ENCODE measurements at places on chromosomes 16 and 17. TPM values are rescaled to one million over a fixed set of nuclear protein-coding genes. Genes with fewer than 3 reads are reported as not detected.
A peak's percentile ranks its signal among the peaks of the same experiment; 100 is the strongest.

GRCh38 chr17:28702026-28702751 is 9.5 kb downstream of the PROCA1 start:
- DNase-seq, result no peak

DNA sequence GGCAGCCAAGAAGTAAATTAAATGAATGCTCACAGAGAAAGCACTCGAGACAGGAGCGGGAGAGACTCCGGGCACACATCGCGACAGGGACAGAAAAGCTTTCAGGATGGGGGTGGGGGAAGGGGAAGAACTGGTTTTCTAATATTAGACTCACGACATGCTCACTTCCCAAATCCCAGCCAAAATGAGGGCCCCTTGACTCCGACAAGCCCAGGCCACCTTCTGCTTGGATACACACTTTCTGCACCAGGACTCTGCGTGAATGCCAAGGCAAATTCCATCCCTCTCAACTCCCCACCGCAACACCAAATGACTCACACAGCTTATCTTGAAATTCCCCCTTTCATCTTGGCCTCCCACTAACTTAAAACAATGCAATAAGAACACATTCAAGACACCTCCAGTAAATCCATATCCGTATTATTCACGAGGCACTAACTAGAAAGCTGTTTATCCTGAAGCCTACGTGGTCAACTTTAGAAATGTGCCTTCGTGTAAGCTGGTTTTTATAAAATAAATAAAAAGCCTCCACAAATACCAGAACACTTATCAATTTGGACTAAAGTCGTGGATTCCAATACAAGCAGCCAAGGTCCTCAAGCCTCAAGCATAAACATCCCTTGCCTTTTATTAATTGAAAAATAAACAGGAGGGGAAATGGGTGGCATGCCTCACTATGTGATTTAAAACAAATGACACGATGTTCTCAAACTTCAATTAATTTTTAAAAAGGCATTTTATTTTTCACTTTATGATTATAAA is 46.1 kb downstream of the NXN start:
- no peak for DNase-seq

GRCh38 chr16:64250866-64251265 is 871.0 kb downstream of the CDH11 start:
- no peak for DNase-seq

DNA sequence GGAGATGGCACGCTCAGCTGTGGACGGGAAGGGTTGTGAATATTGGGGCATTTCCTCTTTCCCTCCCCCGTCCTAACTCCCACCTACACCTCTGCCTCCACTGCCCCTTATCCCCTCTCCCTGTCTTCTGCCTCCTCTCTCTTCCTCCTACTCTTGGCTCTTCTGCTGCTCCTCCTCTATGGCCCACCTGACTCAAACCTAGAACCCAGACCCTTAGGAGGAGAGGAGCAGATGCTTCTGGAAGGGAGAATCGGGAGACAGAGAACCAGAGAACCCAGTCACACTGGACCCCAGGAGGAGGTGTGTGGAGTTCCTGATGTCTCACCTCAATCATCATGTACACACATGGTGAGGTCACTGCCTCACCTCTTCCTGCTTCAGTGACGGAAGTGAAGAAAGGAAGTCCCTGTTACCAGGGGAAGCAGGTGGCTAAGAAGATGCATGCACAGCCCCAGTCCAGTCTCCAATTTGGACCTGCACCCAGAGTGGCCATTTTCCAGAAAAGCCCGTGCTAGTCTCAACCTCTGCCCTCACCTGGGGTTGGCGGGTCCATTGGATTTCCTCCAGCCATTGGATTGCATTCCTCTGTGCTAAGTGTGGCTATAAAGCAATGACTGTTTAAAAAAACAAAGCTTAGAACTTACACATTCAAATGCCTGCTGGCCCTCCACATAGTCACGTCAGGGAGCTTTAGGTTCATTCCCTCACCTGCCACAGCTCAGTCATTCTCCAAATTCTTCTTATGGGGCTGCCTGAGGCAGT is 4.0 kb downstream of the RNF222 start:
- DNase-seq, result no peak

DNA sequence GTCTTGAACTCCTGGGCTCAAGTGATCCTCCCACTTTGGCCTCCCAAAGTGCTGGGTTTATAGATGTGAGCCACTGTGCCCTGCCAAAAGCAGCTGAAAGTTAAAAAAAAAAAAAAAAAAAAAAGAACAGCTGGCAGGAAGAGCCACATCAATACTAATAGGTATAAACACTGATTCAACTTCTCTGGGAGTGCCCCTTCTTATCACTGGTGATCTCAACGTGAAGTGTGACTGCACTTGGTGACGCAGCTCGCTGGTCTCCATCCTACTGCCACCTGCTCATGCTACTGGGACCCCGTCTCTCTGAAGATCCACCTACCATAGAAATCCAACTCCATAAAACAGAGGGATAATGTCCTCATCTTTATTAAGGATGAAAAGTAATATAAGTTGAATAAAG is 40.8 kb downstream of the RNF157 start:
- DNase-seq, result no peak

DNA sequence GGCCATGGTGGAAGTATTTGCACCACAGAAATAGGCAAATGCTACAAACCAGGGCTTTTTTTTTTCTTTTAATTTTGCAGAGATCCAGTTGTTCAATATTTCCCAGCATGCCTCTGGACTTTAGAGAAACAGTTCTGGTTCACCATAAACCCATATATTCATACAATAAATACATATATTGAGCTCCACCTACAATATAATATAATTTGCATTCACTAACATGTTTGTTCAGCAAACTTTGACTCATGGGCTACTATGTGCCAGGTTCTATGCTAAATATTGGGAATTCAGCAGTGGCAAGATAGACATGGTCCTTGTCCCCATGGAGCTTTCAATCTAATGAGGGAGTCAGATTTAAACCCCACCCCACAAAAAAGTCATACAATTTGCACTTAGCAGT is 3.2 kb downstream of the TMEM114 start:
- no peak for DNase-seq

The SLC5A10 gene
- total RNA-seq, result 0.31 TPM

GRCh38 chr17:14779241-14779640 is 478.4 kb downstream of the HS3ST3B1 start:
- DNase-seq, result no peak

The ABCC6 gene
- 27.8 TPM for total RNA-seq

DNA sequence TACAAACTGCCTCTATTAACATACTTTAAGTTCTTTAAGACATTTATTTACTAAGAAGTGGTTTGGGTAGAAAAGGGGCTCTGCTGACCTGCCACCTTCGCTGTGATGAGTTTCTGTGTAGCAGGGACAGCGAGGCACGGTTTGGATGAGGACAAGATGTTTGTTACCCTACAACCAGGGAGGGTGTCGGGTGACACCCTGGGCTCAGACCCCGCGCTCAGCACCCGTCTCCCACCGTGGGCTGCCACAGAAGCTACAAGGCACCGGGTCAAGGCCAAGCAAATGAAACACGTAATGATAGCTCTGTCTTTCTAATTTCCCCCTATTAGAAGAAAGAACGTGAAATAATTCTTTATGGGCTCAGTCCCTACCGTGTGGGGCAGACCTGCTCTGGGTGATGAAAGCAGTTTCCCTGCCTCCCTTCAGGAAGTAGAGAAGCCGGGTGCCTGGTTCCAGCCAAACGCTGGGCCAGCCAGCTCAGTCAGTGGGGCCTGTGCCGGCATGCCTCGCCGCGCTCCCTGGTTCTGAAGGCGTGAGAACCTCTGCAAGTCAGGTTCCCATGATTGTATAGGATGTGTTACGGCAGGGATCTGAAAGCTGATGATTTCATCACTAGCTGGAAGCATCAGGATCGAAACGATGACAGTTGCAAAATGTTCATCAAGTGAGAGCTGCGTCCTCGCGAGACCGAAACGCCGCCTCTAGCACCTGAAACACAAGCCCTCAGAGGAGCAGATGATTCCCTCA is 3.9 kb downstream of the ZNF750 start:
- peak; percentile 22 for DNase-seq

GRCh38 chr16:85746460-85747215 is 4.3 kb downstream of the C16orf74 start:
- DNase-seq, result no peak

DNA sequence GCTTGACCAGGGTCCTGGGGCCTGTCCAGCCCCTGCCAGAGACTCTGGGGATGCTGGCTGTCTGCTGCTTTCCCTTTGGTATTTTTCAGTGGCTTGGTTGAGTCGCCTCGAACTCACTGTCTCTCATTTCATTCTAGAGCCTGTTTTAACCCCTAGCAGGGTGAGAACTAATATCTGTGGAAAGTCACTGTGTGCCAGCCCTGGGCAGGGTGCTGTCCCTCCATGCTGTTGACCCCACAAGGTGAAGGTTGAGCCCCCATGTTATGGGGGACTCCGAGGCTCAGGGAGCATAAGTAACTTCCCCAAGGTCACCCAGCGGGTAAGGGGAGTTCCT is 33.0 kb downstream of the DCAKD start:
- no peak for DNase-seq

GRCh38 chr17:28338056-28338768 is 2.7 kb downstream of the TNFAIP1 start:
- no peak for DNase-seq

GRCh38 chr16:78396046-78396445 is 296.6 kb downstream of the WWOX start:
- no peak for DNase-seq

The CDRT15L2 gene
- total RNA-seq, result not detected

DNA sequence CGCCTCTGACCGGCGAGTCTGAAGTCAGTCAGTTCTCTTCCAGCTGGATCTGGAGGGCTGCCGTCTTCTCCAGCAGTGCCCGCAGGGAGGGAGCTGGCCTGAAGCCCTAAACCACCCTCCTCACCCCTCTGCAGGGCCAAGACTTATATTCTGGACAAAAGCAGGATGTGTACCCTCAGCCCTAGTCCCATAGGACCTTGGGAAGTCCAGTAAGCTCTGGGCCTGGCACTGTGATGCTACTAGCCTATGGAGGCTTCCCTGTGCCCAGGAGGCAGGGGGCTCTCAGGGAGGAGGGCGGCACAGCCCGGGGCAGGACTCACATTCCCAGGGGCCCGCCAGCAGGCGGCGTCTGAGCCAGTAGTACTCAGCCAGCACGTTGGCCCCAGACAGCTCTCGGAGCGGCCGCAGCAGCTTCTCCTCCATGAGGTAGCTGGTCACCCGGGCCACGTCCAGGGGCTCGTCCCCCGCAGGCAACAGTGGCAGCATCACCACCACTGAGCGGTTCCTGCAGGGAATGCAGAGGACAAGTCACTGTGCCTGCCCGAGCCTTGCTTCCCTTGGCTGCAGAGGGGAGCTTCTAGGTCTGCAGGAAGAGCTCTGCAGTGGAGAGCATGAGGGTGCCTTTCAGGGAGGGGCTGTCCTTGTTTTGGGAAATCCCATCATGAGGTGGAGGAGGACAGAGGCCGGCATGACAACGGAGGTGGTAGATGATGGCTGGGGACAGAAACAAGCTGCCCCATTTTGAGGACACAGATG is 41.7 kb downstream of the RMI2 start:
- no peak for DNase-seq

- DNase-seq, result no peak
Measured at GRCh38 chr16:11593581-11593980, 6.9 kb upstream of the LITAF start.

The PROCA1 gene
- 1.4 TPM for total RNA-seq

The SLC6A2 gene
- not detected for total RNA-seq

DNA sequence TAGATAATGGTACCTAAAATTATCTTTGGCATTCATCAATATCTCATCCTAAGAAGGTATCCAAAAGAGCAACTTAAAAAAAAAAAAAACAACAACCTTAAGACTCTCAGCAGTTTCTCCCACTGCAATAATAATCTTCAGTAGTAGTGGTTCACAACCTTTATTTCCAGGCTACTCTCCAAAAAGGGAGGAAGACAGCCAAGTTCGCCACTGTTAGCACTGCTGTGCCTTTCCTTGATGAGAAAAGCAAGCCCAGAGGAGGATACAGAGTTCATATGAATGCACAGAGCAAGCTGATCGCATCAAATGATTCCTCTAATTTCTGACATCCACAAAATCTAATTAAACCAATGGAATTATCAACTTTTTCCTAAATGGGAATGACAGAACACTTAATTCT is 199.4 kb downstream of the AATF start:
- no peak for DNase-seq

DNA sequence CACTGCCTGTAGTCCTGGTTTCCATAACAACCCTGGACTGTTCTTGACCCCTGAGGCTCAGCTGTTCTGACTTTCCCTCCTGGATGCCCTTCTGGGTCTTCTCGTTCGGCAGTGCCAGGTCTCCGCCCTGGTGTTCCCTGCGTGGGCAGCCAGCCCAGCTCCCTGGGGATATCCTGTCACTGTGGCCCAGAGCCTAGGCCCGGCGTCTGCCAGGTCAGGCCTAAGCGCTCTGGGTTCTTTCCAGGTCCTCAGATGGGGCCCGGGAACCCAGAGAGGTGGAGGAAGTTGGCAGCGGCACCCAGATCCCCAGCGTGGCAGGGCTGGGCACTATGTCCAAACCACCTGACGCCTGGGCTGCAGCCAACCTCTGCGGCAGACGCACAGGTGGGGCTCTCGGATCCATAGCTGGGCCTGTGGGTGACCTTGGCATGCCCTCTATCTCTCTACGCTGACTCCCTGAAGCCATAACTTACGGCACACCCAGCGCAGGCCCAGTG is 12.5 kb upstream of the ATP2A3 start:
- DNase-seq, result peak; percentile 93

The ADAD2 gene
- 0.14 TPM for total RNA-seq

The ATP1B2 gene
- 1.4 TPM for total RNA-seq

The FOXF1 gene
- total RNA-seq, result 4.9 TPM

The TMC6 gene
- 83.5 TPM for total RNA-seq

- peak; percentile 81 for DNase-seq
Measured at GRCh38 chr17:3964203-3965117, at the start of gene ATP2A3. Gene ATP2A3, minus strand, starts transcription at chr17:3964437. Its CDS starts 146 bp downstream, at chr17:3964291.

The TBC1D3G gene
- total RNA-seq, result not detected

- DNase-seq, result no peak
Measured at GRCh38 chr16:17845031-17845430, 374.3 kb upstream of the XYLT1 start.

The WFDC1 gene
- 4.3 TPM for total RNA-seq

The OR3A3 gene
- not detected for total RNA-seq

DNA sequence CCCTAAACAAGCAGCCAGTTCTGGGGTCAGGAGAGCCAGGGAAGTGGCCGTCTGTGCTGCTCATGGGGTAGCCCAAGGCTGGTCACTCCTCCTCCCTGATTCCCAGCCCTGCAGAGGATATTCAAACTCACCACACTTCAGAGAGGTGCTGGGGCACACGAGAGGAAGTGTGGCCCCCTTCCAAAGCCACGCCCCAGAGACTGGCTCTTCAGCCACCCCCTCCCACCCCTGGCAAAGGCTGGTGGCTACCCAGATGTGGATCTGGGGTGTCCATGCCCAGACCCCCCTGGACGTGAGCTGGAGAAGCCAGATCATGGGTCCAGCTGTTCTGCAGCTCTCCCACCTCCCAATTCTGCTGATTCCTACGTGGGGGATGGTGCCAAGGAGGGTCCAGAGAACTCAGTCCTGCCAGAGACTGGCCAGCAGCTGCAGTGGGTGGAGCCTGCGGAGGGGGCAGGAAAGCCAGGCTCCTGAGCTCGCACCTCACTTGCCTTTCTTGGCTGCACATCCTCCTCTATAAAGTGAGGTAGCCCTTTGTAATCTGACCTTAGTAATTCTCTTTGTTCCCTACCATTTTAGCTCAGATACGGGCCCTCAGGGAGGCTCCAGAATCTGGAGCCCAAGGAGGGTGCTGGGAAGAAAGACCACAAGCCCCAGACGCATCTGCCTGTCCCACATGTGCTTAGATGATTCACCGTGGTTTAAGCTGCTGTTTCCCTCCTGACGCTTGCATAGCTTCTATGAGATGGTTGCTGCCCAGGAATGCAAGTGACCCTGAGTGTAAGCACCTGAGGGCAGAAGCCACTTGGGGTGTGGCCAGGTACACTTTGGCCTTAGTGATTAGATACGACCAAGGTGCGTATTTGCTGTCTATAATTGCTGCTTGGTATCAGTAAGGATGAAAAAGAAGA is 15.3 kb downstream of the SDK2 start:
- no peak for DNase-seq

The SRL gene
- 0.46 TPM for total RNA-seq

All from left colon (tissue), 2 donors.